ENCODE measurements at places on chromosomes 6 and 20.

- no peak for DNase-seq
These were observed 7.8 kb downstream of the EEF1A2 start for GRCh38 chr20:63491078-63491477.

DNA sequence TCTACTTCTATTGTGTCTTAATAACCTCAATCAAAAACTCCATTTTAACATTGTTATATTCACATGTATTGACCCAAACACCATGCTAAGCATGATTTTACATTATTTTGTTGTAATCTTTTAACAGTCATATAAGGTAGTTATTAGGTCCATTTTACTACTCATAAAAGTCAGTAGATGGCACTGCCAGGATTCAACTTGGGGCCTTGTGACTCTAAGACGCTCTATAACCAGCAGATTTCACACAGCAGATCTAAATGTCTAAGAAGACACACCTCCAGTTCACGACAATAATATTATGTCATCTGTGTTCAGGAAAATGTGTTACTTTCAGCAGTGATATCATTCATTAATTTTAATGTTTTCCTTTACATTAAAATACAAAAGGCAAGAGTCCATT is 88.0 kb downstream of the FRK start:
- DNase-seq: no peak

- no peak for DNase-seq
These were observed 508.9 kb upstream of the SOX4 start for GRCh38 chr6:21084656-21085055.

DNA sequence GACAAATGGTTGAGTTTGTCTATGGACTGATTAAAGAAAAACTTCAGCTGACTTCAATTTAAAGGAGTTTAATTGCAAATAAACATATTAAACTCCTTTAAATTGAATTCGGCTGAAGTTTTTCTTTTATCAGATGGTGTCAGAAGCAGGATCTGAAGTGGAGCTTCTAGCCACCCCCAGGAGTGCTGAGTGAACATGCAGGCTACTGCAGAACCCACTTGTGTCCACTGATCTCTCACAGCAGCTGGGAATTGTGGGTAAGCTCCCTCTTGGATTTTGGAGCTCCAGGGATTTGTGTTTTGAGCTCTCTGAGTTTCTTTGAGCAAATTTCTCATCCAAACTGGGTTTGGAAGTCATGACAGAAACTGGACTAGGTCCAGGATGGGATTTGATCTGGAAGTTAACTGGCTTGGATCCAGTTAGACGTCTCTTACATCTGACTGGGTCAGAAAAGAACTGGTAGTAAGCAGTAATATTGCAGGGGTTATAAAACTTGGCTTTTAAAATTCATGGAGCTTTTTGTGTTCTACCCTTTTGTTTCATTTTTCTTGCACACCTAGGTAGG is 95.8 kb upstream of the UST start:
- no peak for DNase-seq

DNA sequence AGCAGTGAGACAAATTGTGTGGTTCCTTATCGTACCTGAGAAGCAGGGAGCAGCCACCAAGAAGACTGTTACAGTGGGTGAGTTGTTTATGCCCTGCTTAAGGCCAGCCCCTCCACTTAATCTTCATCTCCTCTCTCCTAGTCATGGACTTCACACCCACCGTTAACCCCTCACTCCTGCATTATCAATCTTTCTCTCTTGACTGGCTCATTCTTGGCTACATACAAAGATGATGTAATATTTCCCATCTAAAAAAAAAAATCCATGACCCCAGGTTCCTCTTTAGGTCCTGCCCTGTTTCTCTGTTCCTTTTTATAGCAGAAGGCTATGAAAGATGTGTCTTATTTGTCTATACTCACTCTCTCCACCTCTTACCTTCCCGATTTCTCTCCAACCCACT is 72.4 kb downstream of the SHLD1 start:
- DNase-seq: no peak

DNA sequence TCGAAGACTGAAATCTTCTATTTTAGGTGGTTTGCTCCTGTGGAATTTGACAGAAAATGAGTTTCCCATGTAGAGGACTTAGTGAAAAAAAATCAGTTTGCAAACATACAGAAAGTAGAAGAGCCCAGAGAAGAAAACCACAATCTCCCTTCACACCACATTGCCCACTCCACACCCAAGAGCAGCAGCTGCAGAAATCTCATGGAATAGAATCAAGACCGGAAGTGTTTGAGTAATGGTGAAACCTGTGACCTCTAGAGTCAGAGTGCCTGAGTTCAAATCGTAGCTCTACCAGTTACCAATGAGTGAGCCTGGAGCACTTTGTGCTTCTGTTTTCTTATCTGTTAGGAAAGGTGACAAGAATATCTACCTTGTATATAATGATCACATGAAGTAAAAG is 4.6 kb downstream of the SIRPG start:
- DNase-seq: no peak

DNA sequence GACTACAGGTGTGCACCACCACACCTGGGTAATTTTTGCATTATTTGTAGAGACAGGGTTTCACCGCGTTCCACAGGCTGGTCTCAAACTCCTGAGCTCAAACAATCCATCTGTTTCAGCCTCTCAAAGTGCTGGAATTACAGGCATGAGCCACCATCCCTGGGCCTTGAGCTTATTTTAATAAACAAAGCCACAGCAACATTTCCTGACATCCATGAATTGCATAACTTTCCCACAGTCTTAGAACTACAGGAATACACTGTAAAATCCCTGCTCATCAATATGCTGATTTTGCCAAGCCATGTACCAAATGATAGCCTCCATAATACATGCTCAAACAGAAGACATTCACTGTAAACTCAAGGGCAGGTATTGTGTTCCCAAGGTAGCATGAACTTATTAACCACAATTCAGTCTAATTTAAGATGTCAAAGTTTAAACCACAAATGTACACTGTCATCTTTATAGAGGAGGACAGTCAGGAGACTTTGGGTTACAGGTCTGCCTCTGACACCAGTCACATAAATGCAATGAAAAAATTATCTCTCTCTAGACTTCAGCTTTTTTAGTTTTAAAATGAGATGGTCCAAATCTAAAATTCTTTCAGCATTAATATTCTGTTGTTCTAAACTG is 40.0 kb downstream of the NUDT3 start:
- no peak for DNase-seq

- DNase-seq: no peak
These were observed 18.3 kb downstream of the CCNC start for GRCh38 chr6:99550046-99550748.

DNA sequence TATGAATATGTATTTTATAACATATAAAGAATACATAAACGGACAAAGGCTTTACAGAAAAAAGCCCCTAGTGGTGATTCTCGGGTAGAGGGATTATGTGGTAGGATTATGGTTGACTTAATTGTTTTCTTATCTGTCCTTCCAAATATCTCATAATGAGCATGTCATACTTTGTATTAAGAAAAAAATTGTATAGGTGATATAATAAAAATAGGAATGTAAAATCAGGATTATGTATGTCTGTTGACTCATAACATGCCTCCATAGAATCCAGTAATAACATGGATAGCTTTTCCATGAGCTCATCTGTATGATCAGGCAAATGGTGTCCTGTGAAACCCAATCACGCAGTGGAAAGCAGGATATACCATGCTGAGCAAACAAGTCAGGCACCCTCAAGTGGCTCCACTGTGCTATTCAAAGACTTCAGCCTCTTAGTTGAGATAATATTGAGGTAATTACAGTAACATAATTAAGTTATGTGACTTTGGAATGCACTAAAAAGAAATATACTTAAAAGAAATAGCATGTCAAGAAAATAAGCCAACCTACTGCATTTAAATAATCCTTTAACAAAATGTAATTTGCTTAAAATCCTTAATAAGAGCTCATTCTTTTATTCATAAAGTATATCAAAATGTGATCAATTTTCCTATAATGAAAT is 39.6 kb upstream of the PRELID3B start:
- DNase-seq: peak; percentile 38

GRCh38 chr6:14934844-14935243 is 311.0 kb upstream of the JARID2 start:
- no peak for DNase-seq

GRCh38 chr6:134295953-134296553 is 21.9 kb downstream of the SGK1 start:
- peak; percentile 99 for DNase-seq

GRCh38 chr20:21936261-21936660 is 230.8 kb downstream of the PAX1 start:
- no peak for DNase-seq

GRCh38 chr6:97656236-97656635 is 373.2 kb upstream of the MMS22L start:
- DNase-seq: no peak

DNA sequence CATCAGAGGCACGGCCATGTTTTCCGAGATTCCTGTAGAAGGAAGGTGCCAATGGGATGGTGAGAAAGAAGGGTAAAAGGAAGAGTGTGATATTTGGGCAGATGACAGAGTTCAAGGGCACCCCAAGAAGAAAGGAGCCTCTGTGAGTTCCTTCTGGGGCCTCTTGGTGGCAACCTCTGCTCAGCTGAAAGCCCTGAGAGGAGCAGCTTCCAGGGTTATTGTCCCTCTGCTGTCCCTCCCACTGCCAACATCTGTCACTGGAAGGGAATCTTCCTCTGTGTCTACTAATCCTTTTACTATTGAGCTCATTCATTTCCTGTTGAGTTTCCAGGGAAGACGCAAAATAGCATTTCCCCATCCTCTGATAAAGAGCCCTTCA is 40.0 kb upstream of the KCNK16 start:
- DNase-seq: peak; percentile 22

DNA sequence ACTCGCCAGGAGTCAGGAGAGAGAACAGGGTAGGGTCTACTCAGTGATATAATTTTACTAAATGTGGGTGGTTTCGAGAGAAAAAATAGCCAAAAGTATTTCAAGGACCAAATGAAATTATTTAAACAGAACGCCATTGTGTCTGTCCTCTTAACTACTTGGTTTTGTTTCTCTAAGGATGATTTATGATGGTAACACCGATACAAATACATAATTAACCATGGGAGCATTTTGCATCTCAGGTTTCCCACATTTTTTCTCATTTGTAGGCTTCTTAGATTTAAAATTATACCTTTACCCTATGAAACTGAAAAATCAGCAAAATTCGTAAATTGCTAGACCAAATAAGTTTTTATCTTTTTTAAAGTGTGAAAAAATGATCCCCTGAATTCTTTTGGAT is 188.2 kb downstream of the ZFP64 start:
- no peak for DNase-seq

DNA sequence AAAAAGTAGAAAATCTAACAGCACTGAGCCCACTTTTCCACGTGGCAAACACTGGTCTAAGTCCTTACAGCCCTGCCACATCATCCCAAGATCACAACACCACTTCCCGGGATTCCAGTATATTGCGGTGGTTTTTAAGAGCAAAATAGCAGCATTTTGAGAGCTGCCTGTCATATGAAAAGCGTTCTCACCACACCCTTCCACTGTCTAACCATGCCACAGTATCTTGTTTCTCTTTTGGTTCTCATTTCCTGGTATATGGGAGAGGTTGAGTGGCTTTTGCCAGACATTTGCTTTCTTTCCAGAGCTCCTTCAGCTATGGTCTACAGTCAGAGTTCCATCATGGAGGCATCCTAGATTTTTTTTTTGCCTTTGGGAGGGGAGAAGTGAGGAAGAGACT is 243.0 kb downstream of the TSHZ2 start:
- DNase-seq: no peak

DNA sequence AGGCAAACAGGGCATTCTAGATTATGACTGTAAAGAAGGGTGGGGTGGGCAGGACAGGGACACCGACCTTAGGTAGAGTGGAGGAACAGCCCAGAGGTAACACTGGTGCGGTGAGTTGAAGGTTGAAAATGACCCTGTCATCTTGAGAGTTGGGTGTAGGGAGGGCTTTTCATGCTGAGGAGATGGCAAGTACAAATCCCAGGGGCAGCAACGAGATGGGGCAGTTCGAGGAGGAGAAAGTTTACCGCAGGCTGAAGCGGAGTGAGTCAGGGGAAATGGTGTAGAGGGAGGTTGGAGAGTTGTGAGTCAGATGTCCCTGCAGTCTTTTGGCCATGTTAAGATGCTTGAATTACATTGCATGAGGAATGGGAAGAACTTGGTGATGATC is 101.1 kb downstream of the HIVEP1 start:
- DNase-seq: peak; percentile 85

DNA sequence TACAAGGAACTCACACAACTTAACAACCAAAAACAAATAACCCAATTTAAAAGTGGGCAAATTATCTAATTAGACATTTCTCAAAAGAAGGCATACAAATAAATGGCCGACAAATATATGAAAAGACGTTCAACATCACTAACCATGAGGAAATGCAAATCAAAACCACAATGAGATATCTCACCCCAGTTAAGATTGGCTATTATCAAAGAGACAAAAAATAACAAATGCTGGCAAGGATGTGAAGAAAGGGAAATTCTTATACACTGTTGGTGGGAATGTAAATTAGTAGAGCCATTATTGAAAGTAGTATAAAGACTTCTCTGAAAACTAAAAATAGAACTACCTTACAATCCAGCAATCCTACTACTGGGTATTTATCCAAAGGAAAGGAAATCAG is 96.7 kb upstream of the SIRPG start:
- DNase-seq: no peak

DNA sequence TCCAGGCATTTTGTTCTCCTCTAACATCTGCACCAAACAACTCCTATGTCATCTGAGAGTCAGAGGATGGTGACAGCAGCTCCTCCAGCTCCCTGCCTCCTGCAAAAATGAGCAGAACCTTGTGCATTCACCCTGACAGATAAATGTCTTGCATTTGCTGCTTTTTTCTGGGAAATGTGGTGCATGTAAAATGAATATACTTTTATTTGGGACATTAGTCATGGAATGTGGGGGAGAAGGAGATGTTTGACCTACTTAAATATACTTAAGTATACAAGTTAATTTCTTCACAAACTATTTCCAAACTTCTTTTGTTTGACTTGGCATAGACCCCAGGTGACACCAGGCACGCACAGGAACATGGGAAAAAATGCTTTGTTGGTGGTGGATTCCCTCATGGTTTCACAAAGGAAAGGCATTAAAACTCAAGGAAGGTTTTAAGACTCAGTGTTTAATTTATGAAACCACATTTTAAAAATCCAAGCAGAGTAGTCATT is 181.8 kb upstream of the MCHR2 start:
- peak; percentile 43 for DNase-seq

DNA sequence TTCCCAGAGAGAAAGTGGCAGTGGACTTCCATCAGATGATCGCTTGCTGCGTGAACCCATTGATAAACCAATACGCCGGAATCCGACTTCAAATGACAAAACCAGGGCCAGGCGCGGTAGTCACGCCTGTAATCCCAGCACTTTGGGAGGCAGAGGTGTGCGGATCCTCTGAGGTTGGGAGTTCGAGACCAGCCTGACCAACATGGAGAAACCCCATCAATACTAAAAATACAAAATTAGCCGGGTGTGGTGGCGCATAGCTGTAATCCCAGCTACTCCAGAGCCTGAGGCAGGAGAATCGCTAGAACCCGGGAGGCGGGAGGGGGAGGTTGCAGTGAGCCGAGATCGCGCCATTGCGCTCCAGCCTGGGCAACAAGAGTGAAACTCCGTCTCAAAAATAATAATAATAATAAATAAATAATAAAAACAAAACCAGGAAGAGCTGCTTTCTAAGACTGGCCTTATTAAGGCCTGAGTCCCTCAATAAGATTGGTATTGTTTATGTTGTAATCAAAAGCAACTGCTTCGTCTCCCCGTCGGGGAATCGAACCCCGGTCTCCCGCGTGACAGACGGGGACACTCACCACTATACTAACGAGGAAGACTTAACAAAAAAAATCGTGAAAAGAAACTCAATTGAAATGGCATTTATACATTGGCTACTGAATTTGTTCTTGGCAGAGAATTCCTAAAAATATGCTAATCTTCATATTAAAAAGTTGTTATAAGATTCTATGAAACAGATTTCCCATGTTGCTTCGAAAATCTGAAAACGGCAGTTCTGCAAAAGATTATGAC is 110.2 kb upstream of the ZNF184 start:
- peak; percentile 73 for DNase-seq

GRCh38 chr6:155449450-155450239 is 6.0 kb downstream of the NOX3 start:
- DNase-seq: no peak
